ENCODE measurements at places on chromosomes 13 and 19.
A peak's percentile ranks its signal among the peaks of the same experiment; 100 is the strongest.

- no peak for DNase-seq
These were observed 12.5 kb downstream of the GJB6 start for GRCh38 chr13:20219577-20219976.

GRCh38 chr19:55366790-55367189 lies 3.5 kb downstream of the IL11 start:
- DNase-seq = no peak

DNA sequence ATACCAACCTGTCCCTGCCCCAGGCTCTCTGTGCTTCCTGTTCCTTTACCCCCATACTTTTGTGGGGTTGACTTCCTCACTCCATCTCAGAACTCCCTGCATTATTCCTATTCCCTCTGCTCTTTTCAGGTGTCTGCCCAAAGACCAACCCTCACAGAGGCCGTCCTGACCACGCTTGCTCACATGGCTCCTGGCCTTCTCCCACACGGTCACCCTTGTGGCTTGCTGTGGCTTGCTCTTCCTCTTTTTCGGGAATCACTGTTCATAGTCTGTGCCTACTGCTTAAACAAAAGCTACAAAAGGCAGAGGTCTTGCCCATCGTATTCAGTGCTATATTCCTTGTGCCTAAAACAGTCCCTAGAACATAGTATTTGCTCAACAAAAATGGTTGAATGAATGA lies 25.2 kb upstream of the ARGLU1 start:
- no peak for DNase-seq

DNA sequence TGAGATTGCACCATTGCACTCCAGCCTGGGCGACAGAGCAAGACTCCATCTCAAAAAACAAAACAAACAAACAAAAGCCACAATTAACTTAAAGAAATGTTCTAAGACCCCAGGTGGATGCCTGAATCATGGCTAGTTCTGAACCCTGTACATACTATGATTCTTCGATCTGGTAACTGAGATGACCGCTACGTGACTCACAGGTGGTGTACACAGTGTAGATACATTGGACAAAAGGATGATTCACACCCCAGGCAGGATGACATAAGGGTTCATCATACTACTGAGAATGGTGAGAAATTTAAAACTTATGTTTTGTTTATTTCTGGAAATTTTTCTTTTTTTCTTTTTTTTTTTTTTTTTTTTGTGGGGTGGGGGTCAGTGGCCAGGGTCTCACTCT lies 6.5 kb downstream of the ZNF426 start:
- DNase-seq = no peak

DNA sequence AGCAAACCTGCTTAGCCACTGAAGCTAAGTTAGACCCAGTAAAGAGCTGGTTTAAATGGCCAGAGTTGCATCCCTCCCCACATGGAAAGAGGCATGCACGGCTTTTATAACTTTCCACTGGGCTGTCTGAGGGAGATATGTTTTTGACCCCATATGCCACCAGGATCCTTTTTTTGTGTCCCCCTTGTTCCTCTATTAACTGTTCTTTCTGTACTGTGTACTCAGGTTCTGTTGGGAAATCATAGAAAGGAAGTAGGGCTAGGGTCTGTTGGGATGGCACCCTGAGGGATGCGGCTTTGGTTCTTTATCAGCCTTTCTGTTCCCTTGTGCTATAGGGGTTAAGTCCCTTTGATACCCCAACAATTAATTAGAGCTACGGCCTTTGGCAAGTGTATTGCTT lies 12.2 kb upstream of the TM9SF2 start:
- no peak for DNase-seq

- no peak for DNase-seq
These were observed 54.0 kb downstream of the KCNRG start for GRCh38 chr13:50069261-50069660.

DNA sequence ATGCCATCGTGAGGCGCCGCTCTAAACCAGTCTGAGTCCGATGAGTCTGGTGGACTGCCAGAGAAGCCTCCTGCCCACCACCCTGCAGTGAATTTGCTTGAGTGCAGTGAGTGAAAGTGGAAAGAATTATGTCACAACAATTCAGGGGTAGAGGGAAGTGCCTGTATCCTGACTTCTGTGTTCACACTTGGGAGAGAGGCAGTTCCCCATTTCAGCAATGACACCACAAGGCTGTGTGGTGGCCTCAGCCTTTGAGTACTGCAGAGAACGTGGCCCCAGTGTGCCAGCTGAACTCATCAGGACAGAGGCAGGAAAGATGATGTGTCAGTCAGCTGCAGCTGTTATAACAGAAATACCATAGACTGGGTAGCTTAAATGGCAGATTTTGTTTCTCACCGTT lies 155.6 kb downstream of the COG6 start:
- DNase-seq = no peak

DNA sequence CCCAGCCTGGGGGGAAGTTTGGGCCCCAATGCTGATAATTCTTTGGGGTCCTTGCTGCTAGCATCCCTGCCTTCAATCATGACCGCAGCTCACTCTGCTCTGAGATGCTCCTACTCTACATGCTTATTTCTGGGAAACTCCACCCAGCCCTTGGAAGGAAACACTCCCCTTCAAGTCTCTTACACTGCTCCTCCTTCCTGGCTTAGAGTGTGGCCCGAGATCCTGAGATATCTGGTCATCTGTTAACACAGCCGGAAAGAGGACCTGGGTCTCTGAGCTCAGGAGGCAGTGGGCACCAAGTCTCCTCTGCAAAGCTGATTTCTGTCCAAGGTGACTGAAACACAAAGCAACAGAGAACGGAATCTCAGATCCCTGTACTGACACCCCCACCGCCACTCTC lies 33.0 kb downstream of the CYP4F2 start:
- DNase-seq = no peak

DNA sequence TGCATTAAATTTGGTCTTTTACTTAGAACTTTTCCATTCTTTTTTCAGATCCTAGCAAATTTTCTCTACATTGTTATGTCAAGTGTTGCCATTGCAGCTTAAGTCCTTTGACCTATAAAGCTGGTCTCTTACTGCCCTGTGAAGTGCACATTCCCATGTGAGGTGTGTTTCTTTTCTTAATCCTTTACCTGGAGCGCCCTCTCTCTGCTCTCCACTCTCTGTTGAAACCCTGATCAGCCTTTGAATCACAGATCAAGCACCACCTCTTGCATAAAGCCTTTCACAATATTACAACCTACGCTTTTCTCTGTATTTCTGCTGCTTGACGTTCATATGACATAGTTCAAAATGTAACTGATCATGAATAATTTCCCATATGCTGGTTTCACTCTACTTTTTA lies 84.8 kb downstream of the PCDH17 start:
- peak; percentile 30 for DNase-seq

- DNase-seq = no peak
These were observed at the start of gene TLE5 for GRCh38 chr19:3062165-3063105. Gene TLE5, minus strand, starts transcription at chr19:3062495. Its CDS starts 295 bp downstream, at chr19:3062200.

DNA sequence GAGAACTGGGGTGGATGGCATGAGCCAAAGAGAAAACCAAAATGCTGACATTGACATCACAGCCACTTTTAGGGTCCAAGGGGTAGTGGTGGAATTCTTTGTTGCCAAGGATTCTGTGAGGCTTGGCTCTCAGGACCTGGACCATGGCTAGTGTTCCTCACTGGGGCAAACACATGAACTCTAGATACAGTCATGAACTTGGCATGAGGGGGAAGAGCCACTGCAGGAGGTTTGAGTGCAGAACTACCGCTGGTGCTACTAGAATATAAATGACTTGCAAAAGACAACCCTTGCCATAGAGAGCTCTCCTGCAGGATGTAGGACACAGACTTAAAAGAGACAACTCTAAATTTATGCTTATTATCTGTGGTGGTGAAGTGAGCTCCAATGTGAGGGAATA lies 29.8 kb upstream of the FRY start:
- no peak for DNase-seq

DNA sequence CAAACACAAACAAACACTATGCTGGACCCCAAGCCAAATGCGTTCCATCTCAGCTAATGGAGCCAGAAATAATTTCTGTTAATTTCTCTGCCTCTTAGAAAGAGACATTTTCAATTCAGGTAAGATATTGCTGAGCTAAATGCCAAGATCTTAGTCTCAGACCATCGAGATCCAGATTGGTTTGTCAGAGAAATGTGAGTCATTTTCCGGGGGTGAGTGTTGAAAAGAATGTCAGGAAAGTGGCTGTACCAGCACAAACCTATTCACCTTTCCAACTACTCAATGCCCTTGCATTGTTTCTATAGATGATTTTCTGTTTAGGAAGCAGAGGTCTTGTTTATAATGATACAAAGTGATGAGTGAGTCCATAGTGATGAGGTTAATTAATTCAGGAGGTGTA lies 266.8 kb upstream of the TSHZ3 start:
- no peak for DNase-seq

DNA sequence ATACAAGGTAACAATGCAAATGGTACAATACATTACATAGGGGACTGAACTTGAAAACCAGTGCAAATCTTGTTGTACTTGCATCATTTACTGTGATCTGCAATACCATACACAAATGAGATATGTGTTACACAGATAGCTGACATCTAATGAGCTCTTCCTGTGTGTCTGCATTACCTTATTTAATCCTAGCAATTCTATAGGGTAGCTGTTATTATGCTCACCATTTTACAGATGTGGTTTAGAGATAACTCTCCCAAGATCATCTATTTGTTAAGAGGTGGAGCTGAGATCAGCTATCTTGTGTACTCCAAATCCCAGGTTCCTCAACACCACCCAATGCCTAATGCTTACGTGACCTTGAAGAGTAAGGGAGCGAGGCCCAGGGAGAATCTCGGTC lies 21.4 kb upstream of the SERP2 start:
- no peak for DNase-seq

- DNase-seq = no peak
These were observed 422.6 kb downstream of the ITGBL1 start for GRCh38 chr13:101875091-101875490.

- no peak for DNase-seq
These were observed 64.9 kb downstream of the HSPH1 start for GRCh38 chr13:31096654-31097302.

- DNase-seq = no peak
These were observed 6.4 kb downstream of the WDR87 start for GRCh38 chr19:37899966-37900365.

DNA sequence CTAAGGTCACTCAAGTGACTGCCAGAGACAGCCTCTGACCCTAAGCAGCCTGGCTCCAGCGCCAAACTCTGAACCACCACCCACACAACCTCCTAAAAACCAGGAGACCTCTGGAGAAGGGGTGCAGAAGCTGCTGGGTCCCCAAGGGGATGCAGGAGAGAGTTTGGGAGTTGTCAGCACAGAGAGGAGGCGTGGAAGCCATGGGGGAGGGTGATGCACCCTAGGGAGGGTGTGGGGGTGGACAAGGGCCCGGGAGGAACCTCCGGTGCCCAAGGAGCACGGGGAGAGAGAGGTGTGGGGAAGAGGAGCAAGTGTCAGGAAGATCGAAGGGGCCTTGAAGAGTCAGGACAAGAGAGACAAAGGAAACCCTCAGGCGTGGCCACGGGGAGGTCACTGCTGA lies 2.1 kb upstream of the HIPK4 start:
- no peak for DNase-seq

GRCh38 chr13:45105895-45106294 lies 14.4 kb upstream of the GTF2F2 start:
- peak; percentile 10 for DNase-seq

GRCh38 chr19:50969413-50969760 lies at the start of gene KLK6:
Gene KLK6, minus strand, starts transcription at chr19:50969591. Its CDS starts 1,487 bp downstream, at chr19:50968104.
- DNase-seq = peak; percentile 28

DNA sequence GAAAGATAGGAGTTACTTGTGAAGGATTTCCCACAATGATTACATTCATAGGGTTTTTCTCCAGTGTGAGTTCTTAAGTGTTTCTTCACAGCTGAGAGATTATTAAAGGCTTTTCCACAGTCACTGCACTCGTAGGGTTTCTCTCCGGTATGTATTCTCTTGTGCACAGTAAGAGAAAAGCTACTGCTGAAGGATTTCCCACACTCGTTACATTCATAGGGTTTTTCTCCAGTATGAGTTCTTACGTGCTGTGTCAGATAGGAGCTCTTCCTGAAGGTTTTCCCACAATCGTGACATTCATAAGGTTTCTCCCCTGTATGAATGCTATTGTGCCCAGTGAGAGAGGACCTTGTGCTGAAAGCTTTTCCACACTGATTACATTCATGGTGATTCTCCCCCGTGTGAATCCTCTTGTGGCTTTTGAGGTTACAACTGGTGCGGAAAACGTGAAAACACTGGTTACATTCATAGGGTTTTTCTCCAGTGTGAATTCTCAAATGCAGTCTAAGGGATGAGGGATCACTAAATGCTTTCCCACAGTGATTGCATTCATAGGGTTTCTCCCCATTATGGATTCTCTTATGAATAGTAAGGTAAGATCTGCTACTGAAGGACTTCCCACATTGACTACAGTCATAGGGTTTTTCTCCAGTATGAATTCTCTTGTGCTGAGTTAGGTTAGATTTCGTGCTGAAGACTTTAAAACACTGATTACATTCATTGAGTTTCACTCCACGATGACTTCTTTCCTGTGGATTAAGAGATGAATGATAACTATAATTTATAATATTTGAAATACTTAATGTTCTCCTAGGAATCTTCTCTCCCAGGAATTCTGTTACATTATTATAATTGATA lies 20.6 kb downstream of the ZNF558 start:
- DNase-seq = no peak

GRCh38 chr13:23811366-23812062 lies 77.7 kb downstream of the MIPEP start:
- DNase-seq = peak; percentile 15

DNA sequence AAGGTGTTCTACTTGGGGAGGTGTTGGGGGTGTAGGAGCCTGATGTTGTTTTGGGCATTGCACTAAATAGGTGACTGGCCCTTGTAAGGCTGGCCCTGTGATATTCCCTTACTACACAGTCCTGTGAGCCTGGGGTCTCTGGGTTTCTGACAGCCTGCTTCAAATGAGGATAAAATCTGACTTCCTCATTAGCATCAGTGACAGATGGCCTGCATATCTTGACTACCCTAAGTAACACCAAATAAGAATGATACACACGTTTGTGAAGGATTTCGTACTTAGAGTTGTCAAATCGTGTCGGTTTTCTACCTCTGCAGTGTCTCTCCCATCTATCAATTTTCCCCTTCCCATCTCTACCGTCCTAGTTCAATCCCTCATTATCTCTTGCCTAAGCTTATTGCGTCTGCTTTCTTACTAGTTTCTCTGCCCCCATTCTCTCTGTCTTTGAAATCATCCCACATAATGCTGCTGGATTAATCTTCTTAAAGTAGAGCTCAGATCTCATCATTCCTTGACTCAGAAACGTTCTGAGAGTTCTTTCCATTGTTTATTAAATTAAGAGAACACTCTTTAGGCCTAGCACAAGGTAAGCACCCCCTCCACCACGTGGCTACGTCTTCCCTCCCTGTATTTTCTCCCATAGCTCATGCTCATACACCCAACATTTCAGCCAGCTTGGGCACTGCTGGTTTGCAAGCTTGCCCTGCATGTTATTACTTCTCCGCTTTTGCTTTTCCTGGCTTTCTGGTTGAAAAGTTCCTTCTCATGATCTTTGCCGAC lies 26.2 kb upstream of the CNMD start:
- no peak for DNase-seq

DNA sequence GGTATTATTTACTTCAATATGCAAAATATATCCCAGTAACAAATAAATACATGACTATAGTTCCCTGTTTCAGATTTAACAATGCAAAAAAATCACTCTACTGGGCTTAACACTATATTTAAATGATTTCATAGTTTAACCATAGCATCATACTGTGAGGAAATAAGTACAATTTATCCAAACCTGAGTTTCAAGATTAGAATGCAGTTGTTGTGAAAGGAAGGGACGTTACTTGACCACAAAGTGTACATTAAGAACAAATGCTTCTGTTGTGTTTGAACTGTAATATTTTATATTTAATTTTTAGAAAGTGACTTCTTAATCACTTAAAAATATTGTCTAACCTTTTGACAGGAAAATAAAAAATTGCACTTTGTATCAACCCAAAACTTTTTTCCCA lies 1747.9 kb upstream of the SPRY2 start:
- no peak for DNase-seq

Measured in renal cortical epithelial cell (primary cell).